ENCODE measurements at places on chromosomes 7 and 10. TPM values are rescaled to one million over a fixed set of nuclear protein-coding genes. Genes with fewer than 3 reads are reported as not detected.

The ALDH18A1 gene
- total RNA-seq = 166 TPM

The CALY gene
- not detected for total RNA-seq

The ASZ1 gene
- total RNA-seq = not detected

The NEUROG3 gene
- total RNA-seq = not detected

The CALHM3 gene
- 0.18 TPM for total RNA-seq

The SLC16A12 gene
- not detected for total RNA-seq

The MINDY3 gene
- total RNA-seq = 25.9 TPM

The ANKRD7 gene
- total RNA-seq = not detected

The ATRNL1 gene
- total RNA-seq = not detected

The TDRD1 gene
- not detected for total RNA-seq

The ZNF518A gene
- total RNA-seq = 47.2 TPM

The TMEM196 gene
- total RNA-seq = not detected

The NOS3 gene
- 1.1 TPM for total RNA-seq

The SFXN2 gene
- total RNA-seq = 40.0 TPM

The TEX47 gene
- total RNA-seq = not detected

The CPA1 gene
- total RNA-seq = not detected

The PLAC9 gene
- not detected for total RNA-seq

The ATP6V0A4 gene
- 1.5 TPM for total RNA-seq

All from Caco-2 (cell line).